ENCODE measurements at places on chromosomes 7 and 10.
A peak's percentile ranks its signal among the peaks of the same experiment; 100 is the strongest.

DNA sequence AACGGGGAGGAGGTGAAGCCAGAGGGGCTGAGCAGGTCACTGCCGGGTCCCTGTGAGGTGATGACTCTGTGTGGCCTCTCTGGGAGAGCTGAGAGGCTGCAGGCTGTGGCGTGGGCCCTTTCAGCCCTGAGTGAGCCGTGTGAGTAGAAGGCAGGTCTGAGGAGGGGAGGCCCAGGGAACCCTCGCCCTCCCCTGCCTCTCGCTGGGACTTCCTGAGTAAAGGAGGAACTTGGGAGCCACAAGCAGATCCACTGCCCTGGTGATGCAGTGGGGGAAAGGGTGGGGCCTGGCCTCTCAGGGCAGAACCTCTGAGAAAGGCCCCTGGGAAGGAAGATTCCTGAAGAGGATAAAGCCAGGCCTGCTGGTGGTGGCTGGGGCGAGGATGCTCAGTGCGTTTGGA, 22.8 kb downstream of the EEPD1 start:
- DNase-seq = no peak

GRCh38 chr10:17206210-17206709, 4.8 kb upstream of the TRDMT1 start:
- peak; percentile 94 for DNase-seq

DNA sequence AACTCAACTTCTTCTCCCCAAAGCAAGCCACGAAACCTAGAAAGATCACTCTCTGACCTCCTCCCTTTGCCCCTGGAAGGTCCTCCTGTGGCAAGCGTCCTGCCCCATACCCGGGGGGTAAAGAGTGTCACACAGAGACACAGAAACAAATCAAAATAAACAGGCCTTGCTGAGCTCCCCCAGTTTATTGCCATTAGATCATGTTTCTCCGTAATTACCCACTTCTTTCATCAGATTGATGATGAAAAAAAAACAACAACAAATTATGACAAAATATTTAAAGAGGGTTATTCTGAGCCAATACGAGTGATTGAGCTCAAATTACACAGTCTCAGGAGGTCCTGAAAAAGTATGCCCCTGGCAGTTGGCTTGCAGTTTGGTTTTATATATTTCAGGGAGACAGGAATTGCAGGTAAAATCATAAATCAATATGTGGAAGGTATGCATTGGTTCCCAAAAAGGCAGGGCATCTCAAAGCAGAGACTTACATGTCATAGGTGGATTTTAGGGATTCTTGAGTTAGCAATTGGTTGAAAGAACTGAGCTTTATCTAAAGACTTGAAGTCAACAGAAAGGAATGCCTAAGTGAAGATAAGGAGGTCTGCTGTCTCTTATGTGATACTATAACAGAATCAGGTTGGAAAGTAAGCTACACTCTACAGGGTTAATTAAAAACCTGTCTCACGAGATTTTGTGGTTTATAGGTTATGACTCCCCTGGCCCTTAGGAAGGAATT, 86.2 kb downstream of the APBB1IP start:
- DNase-seq = no peak

DNA sequence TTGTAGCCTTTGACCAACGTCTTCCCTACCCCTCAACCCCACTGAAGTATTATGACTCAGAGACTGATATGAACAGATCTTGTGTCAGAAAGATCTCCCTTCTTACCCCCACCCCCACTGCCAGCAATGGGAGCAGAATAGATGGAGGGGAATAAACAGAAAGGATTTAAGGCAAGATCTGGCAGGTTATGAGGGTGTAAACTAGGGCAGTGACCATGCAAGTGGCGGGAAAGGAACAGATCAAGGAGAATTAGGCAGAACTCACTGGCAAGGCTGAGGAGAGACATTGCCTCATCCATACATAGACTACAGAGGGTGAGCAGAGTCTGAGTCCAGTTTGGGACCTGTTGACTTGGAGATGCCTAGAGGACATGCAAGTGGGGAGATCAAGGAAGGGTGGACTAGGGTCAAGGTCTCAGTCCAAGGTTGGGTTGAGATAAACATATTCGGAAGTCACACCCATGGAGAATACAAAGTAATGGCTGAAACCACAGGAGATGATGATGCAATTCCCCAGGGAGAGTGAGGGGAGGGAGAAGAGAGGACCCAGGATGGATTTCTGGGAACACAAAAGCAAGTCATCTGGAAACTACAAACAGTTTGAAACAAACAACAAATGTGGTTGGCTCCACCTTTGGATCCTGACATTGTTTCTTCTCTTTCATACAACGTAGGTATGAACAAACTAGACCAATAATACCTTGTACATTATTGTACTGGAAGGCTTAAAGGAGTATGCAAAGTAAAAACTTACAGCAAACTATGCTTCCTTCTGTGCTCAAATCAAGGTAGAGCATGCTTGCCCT, 44.9 kb upstream of the IL6 start:
- DNase-seq = no peak

GRCh38 chr7:37309493-37309892, 139.2 kb downstream of the ELMO1 start:
- DNase-seq = no peak

- DNase-seq = no peak
These were observed 119.5 kb upstream of the CAV2 start for GRCh38 chr7:116380025-116380424.

DNA sequence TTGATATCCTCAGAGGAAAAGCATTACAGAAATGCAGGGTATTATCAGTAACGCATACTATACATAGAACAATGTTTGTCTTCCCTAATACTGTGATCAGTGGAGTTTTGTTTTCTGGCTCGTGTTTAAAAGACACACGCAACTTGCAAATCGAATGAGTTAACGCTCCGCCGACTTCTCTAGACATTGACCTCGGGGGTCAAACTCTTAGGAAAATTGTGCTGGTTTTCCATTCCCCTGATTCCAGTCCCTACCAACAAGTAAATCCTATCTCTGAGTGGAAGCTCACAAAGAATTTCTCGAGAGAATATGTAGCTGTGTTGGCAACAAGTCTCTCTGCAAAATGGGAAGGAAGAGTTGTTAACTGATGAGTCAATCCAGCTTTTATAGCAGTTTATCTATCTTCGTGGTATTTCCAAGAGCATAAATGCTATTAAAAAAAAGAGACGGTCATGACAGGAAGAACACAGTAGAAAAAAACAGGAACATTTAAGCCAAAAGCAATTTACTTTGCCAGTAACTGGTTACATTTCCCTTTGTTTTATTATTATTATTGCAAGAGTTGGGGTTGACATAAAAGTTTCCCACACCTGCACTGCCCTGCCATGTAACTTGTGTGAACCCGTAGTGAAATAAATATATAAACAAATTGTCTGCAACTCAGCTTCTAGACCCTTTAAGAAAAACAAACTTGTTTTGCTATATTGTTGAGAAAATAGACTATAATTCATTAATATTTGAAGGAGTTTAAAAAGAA, 144.4 kb downstream of the ARID5B start:
- peak; percentile 95 for DNase-seq

- DNase-seq = peak; percentile 34
These were observed 33.9 kb downstream of the BCAP29 start for GRCh38 chr7:107613948-107614347.

DNA sequence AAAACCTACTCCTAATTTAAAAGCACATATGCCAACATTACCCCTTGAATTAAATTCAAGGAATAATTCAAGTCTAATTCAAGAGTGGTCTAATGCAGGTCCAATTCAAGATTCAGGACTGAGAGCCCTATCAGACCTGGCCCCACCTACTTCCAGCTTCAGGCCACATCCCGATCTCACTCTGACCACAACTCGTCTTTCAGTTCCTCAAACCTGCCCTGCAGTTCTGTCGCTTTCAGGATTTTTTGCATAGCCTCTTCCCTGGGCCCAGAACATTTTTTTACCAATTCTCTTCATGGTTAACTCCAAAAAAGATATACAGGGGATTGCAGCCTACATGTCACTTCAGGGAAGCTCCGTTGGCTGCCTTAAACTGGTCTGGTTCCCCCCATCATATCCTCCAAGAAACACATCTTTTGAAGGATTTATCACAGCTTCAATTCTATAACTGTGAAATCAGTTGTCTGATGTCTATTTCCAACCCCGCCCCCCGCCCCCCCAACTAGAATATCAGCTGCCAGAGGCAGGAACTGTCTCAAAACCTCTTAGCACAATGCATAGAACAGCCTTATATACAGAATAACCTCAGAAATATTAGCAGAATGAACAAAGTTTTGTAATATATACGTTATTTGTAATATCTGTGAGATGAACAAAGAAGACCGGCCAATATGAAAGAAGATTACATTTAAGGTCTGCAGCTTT, 20.8 kb downstream of the CCDC6 start:
- no peak for DNase-seq

DNA sequence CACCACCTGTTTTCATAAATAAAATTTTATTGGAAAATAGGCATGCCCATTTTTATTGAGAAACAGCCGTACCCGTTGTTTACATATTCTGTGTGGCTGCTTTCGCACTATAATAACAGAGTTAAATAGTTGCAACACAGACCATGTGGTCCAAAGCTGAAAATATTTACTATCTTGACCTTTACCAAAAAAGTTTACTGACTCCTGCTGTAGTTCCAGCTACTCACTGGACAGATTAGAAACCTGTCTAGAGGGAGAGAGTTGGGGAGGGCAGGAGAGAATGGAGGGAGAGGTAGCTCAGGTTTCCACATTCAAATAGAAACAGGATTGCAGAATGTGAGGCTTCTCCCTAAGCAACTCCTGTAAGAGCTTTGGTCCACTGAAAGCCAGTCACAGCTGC, 55.1 kb upstream of the GLCCI1 start:
- DNase-seq = no peak

- DNase-seq = no peak
These were observed 23.6 kb downstream of the SLC35B4 start for GRCh38 chr7:134293002-134293740.

DNA sequence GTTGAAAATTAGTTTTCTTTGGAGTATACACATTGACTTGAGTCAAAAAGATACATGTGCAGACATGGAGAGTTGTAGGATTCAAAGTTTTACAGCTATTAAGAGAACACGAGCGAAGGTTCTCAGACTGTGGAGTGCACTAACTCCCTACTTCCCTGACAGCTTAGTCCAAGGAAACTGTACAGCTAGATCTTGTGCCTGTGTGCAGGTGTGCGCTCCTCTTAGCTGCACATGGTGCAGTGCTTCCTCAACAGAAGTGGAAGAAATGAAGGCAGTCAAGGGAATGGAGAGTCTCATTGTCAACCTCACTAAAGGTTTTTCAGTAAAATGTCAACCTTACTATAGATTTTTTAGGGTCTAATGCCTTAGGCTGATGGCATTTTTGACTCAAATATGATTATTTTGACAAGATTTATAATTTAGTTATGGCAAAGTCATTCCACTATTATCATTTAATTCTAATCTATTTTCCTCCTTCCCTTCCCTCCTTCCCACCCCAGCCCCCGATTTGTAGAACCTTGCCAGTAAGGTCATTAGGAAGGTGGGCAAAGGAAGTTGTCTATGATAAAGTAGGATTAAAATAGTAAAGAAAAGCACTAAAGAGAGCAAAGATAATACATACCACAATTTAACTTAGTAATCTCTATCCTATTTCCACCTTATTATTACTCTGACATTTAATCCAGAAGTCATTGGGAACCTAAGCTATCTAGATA, 13.6 kb downstream of the PDK4 start:
- DNase-seq = no peak

GRCh38 chr7:46127814-46128213, 206.7 kb upstream of the IGFBP3 start:
- DNase-seq = no peak

DNA sequence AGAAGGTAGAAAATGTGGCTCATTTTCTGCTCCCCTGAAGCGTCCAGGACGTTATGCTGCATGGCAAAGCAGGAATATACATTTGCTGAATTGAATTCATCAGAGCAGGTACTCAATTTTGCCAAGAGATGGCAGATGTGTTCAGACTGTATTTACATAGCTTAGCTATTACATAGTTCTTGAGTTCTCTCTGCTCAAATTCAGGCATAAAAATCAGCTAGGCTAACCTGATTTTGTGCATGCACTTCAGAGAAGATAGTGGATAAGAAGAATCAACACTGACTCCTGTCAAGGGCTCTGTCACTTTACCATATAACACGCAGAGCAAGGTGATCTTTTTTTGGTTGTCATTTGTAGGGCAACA, 209.2 kb upstream of the FAM3C start:
- peak; percentile 15 for DNase-seq

DNA sequence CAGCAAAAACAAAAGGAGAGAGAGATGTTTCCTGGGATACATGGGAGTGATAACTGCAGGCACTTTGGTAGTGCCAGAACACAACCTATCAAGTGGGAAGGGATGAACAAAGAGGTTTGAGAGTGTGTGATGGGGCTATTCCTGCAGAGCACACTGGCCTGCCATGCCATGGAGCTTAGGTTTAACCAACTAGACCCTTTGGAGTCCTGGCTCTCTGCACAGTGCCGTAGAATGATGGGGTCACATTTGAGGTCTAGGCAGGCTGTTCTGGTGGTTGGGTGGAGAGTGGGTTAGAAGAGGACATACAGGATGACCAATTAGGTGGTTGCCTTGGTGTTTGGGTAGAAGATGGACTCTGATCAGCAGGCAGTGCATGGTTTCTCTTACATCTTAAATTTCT, 101.9 kb upstream of the HABP2 start:
- DNase-seq = no peak

- DNase-seq = no peak
These were observed 220.5 kb upstream of the AOAH start for GRCh38 chr7:36944838-36945237.

DNA sequence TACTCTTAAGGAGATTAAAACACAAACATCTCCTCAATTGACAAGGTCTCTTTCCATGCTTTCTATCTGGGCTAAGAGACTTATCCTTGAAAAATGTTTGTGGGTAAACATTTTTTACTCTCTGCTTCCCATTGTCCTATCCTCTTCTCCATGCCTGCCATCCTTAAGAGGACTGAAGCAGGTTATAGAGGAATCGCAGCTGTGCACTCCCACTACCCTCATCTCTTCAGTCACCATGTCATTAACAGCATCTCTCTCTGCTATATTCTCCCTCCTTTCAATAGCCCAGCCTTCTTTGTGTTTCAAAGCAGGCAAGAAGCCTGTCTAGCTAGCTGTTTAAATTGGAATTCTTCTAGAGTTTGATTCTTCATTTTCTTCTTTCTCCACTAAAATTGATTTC, 22.6 kb downstream of the COL1A2 start:
- peak; percentile 11 for DNase-seq

GRCh38 chr10:33193057-33193700, 141.3 kb downstream of the NRP1 start:
- DNase-seq = peak; percentile 90

- DNase-seq = no peak
These were observed 145.4 kb downstream of the SNX10 start for GRCh38 chr7:26437003-26437532.
